ENCODE measurements at places on chromosomes 1 and 21.

DNA sequence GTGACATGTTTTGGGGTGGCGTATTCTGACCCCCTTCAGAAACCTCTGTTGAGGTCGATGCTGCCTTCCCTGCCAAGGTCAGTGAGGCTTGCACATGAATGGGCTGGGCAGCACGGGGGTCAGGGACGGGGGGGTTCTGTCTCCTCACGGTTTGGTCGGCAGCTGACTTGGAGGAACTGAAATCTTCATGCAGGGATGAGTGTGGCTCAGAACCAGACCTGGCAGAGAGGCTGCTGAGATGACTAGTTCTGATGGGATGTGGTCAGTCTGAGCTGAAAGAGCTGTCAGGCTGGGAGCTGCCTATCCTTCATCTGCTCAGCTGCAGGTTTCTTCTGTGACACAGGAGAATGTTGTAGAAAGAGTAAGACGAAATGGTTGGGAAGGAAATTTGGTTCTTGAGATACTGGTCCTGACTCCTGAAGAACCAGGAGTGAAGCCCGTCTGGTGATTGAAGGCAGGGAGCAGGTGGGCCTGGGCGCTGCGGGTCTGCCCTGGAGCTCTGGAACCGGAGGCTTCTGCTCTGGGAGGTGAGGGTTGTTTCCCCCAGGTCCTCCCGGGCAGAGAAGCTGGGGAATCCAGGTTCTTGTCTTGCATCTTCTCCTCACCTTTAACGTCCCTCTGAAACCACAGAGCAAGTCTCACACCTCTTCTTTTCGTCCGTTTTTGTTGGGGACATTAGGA, 3.3 kb downstream of the SLX9 start:
- DNase-seq, result no peak

- DNase-seq, result no peak
Measured at GRCh38 chr1:45585110-45585426, 1.2 kb downstream of the NASP start.

- no peak for DNase-seq
Measured at GRCh38 chr1:233244183-233244582, 51.3 kb downstream of the PCNX2 start.

DNA sequence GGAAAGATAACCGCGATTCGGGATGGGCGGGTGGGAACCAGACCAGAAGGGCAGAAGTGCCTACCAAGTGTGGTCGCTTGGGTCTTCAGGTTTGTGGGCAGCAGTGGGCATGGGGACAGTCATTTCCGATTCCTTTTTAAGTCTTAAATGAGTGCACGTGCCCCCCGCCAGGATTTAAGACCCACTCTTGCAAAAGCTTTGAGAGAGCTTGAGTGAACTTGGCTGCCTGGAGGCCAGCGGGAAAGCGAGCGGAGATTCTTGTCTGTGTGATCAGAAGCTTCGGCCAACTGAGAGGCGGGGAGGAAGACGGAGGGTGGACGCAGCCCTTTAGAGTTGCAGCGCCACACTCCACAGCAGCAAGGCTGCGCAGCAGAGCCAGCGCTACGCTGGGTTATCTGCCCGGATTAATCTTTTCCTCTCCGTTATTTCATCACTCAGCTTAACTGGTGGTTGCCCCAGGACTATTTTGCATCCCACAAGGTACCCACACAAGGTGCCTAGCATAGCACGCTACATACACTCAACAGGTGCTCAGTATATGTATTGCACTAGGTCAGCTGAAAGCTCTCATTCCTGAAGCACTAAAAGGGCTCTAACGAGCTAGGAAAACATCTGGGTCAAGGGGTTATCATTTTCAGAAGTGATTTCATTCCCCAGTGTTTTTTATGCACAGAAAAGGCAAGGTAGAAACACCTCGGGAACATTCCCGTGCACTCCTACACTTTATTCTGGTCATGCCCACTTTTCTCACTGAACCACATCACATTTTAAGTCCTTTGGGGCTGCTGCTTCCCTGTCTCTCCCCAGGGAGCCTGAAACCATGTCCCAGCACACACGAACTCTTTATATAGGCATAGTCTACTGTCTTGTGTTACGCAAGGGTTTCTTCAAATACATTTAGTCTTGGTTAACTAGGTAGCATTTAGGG, 1.5 kb upstream of the BATF3 start:
- no peak for DNase-seq

GRCh38 chr1:230186003-230186863, 119.2 kb downstream of the GALNT2 start:
- peak; percentile 76 for DNase-seq

DNA sequence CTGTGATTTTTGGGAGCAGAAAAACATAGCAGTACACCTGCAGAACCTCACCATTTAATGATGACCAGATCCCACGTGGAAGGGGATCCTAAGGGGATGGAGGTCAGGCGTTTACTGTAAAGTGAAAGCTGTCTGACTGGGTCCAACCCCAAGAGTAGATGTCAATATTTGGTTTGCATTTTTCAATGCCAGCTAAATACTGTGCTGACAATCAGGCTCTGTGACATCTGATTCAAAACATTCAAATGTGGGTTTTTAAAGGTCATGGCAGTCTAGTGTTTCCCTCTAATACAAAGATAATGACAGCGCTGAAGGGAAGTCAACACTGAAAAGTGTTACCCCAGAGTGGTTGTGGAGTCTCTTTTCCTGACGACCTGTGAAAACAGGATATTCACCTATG, 68.1 kb downstream of the SPAG17 start:
- no peak for DNase-seq

DNA sequence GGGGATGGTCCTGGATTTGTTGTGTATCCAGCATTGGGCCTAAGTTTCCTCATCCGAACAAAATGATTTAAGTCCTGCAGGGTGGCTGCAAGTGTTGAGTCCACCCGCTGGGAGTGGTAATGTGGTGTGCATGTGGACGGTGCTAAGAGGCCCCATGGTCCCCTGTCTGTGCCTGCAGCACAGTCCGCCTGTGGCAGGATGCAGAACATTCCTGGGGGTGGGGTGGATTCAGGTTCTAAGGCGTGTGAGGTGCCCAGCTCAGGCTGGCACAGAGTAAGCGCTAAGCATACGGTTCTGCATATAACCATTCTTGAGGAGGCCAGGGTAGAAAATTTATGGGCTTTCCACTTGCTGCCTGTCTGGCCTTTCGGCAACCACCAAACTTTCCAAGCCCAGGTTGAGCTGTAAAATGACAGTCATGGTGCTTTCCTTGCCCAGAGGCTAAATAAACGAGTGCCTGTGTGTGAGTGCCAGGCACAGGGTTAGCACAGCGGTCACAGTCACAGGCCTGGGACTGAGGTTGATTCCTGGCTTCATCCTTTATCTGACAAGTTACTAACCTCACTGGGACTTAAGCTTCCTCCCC, 30.7 kb downstream of the SLC2A1 start:
- no peak for DNase-seq

GRCh38 chr1:197559244-197559643, 216.0 kb downstream of the DENND1B start:
- no peak for DNase-seq

DNA sequence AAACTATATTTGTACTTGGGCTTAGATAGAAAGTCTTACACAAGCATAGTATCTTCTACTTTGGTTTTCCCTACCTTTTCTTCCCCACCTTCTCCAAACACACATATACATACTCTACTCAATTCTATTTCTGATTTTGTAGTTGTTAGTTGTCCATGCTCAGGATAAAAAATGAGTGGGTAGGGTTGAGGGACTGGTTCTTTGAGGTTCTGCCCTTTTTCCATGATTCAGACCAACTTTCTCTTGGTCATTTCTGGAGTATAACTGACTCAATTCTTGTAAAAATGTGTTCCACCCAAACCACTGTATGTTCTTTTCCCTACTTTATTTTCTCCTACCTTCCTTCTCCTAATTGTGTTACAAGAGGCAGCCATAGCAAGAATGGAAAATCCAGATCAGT, 3.3 kb downstream of the CFAP126 start:
- no peak for DNase-seq

- no peak for DNase-seq
Measured at GRCh38 chr1:80892539-80892938, 908.2 kb upstream of the ADGRL2 start.

GRCh38 chr1:8698937-8699447, 118.4 kb downstream of the RERE start:
- DNase-seq, result no peak

- DNase-seq, result no peak
Measured at GRCh38 chr1:1483714-1484113, 12.1 kb downstream of the ATAD3B start.

- no peak for DNase-seq
Measured at GRCh38 chr1:184752656-184753055, 2.0 kb downstream of the EDEM3 start.

DNA sequence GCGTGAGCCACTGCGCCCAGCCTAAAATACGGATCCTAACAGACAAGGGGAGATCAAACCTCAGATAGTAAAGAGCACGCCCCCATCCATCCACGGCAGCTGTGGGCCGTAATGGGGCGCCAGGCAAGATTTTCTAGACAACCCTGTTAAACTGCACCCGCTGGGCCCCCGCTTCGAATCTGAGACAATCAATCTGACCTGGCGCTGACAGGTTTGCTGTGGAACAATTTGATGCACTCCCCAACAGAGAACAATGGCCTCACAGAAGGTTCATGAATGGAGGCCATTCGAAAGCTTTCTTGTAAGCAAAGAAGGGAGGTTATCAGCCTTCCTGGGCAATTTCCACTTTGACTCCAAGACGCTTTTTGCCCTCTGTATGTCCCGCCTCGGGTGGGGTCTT, 30.5 kb downstream of the CLSTN1 start:
- DNase-seq, result no peak

- no peak for DNase-seq
Measured at GRCh38 chr1:3759796-3760195, 7.5 kb downstream of the CCDC27 start.
